ENCODE measurements at places on chromosomes 2 and 18.

- no peak for DNase-seq
Measured at GRCh38 chr2:159910951-159911350, 112.9 kb upstream of the CD302 start.

GRCh38 chr2:104158191-104158590, 695.7 kb upstream of the POU3F3 start:
- DNase-seq: no peak

GRCh38 chr2:226325526-226325925, 474.1 kb downstream of the IRS1 start:
- DNase-seq: no peak

- peak; percentile 48 for DNase-seq
Measured at GRCh38 chr2:46073540-46074046, 223.6 kb upstream of the EPAS1 start.

DNA sequence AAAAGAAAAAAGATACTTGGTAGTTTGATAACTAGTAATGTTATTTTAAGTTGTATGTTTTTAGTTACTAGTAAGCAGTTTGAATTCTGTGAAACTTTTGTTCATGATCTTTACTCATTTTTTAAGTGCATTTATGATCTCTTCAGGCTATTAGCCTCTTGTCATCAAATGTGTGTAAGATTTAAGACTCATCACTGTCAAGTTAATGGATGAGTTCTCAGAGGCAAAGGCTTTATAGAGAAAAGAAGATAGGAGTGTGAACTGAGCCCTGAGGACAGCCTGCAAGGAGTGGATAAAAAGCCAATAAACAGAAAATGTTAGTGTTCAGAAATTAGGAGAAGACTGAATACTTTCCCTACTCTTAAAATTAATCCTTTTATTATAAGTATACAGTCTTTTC, 13.5 kb downstream of the NDUFV2 start:
- no peak for DNase-seq

GRCh38 chr2:47373747-47374146, 29.2 kb upstream of the MSH2 start:
- no peak for DNase-seq

- no peak for DNase-seq
Measured at GRCh38 chr2:187266147-187266546, 181.9 kb downstream of the CALCRL start.

- no peak for DNase-seq
Measured at GRCh38 chr18:3967359-3968180, 487.5 kb downstream of the DLGAP1 start.
